ENCODE measurements at places on chromosomes 6 and 20.

- no peak for DNase-seq
Measured at GRCh38 chr20:38272961-38273360, 12.4 kb upstream of the KIAA1755 start.

DNA sequence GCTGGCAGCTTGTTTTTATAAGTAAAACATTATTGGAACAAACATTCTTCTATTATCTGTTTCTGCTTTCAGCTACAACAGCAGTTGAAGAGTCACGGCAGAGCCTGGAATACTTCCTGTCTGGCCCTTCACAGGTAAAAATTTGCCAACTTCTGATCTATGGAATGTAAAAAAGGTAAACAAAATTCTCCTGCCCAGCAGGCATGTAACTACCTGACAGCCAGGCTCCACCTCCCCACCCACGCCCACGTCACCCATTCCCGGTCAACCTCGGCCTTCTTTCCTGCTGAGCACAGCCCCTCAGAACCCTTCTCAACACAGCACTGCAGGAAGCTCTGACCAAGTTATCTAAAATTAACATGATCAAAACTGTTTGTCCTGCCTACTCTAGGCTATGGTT lies 166.0 kb downstream of the DLL1 start:
- DNase-seq, result no peak

DNA sequence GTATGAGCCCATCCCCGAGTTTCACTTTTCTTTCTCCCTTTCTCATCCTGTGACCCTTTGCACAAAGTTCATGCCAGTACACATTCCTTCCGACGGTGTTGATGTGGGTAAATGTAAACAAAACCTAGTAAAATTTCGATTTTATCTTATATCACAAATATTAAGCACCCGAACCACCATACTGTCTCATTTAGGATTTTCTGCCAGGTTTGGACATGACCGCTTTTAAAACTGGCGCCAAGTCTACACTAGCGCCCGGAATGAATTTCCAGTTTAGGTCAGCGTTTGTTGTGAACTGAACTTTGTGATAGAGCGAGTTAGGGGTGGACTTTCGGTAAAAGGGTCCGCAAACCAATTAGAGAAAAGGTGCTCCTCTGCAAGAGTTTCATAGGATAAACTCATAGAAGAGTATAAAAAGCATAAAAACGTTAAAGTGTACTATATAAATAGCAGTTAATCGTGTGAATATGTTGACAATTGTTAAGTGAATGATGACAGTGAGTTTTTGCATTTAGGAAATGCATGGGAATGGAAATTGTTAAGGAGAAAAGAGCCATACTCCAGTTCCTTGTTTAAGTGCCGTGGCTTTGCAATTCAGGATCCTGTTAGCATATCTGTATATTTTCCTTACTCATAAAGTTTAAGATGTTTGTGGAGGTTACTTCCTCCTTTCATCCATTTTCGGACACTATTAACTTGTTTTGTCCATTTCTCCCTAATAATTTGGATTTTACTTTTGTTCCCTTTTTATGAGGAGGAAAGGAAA lies 937 bp downstream of the AKAP7 start:
- DNase-seq, result no peak

GRCh38 chr20:38581013-38581412 lies at the start of gene ADIG:
Gene ADIG, plus strand, starts transcription at chr20:38581197. Its CDS starts 54 bp downstream, at chr20:38581251.
- no peak for DNase-seq

DNA sequence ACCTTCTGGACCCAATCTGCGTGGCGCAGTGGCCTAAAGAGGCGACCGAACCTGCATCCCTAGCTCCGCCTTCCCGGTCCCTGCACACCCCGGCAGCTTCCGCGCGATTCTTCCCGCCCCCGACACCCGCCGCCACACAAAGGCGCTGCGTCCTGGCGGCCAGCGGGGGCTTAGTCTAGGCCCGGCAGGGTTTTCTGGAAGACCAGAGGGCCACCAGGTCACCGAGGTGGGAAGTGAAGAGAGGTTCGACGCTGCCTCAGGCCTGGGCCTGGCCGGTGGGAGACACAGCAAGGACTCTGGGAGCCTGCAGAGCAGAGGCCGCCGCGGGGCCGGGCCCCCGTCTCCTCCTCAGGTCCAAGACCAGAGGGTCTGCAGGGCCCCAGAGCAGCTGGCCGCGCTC lies 154.9 kb downstream of the OR2B2 start:
- no peak for DNase-seq

GRCh38 chr6:14123386-14124111 lies 6.0 kb downstream of the CD83 start:
- no peak for DNase-seq

DNA sequence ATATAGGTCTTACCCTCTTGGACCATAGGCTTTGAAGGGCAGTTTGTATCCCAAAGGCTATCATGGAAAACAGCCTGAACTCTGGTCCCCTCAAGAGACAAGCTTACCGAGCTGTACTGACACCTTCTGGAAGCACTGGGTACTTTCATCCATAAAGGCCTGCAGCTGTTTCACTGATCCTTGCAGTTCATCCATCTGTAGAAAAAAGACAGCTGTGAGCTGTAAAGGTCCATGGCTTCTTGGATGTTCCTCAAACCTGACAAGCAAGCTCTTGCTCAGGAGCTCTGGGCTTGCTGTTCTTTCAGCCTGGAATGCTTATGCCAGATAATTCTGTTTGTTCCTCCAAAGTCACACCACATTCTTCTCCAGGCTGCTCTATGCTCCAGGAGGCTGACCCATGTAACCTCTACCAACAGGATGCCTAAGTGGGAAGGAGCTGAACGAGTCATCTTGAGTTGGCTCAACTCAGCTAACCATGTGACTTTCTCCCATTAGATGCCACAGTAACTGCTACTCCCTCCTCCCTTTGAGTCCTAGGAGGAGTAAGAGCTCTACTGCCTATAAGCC lies 8.8 kb upstream of the NDRG3 start:
- DNase-seq, result peak; percentile 57

Measured in GM04503 (cell line).